ENCODE measurements at places on chromosomes 3 and 15.

DNA sequence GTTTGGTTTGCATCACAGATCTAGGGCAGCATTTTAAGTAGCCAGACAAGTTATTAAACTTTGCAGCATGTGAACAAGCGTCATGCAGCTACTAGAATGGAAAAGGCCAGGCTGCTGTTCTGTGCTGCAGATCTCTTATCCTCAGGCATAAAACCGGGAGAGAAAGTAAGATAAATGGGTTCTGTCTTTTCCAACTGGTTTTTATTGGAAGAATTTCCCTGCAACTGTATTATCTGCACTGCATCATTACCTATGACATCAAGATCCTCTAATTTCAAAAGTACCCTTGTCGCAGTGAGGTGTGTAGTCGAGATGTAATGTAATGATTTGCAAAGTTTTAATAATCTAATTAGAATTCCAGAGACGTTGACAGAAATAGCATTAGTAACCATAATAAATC lies 240.3 kb downstream of the FEZF2 start:
- DNase-seq = no peak

GRCh38 chr3:161333696-161334095 lies 37.6 kb downstream of the SPTSSB start:
- DNase-seq = no peak

DNA sequence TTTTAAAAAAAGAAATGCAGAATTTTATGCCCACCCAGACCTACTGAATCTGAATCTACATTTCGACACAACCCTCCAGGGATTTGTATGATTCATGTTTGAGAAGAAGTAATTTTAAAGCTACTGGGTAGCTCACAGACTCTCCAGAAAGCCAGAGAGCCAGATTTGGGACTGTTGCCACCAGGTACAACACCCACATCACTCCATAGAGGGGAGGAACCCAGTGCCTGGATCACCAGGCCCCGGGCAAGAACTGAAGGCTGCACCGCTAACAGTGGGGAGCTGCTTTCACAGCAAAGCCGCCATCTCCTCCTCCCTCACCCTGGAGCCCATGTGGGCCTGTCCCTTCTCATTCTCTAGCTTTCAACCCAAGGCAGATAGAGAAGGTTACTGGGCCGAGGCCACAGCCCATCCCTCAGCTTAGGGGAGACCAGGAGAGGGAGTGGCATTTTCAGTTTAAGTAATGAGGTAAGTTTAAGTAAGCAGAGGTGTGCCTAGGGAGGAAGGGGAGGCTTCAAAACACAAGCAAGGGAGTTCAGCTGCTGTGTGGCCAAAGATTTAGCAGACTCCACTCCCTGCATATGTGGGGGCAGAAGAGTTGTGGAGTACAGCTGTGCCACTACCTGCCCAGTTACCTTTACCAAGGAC lies 109.8 kb downstream of the IL12A start:
- no peak for DNase-seq

DNA sequence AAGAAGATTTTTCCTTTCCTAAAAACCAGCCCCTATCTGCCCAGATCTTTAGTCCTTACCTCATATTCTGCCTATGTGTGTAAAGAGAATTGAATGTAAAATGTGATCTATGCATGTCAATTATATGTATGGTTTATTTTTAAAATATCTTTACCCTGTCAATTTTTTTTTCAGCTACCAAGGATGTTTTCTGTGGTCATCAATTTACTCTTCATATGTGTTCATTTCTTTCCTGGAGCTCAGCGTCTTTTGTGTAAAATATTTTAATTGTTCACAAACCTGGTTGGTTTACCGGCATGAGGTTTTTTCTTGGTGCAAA lies 1.7 kb upstream of the NR2F2 start:
- DNase-seq = no peak

- DNase-seq = no peak
Measured at GRCh38 chr3:128683957-128684356, 33.3 kb upstream of the RPN1 start.

DNA sequence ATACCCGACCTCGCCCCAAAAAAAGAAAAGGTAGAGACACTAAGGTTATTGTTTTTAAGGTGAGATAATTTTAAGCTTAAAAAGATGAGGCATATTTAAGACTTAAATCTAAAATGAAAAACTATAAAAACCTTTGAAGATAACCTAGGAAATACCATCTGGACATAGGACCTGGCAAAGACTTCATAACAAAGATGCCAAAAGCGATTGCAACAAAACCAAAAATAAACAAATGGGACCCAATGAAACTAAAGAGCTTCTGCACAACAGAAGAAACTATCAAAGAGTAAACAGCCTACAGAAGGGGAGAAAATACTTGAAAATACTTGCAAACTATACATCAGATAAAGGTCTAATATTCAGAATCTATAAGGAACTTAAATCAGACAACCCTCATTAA lies 80.9 kb downstream of the TMCC1 start:
- no peak for DNase-seq

DNA sequence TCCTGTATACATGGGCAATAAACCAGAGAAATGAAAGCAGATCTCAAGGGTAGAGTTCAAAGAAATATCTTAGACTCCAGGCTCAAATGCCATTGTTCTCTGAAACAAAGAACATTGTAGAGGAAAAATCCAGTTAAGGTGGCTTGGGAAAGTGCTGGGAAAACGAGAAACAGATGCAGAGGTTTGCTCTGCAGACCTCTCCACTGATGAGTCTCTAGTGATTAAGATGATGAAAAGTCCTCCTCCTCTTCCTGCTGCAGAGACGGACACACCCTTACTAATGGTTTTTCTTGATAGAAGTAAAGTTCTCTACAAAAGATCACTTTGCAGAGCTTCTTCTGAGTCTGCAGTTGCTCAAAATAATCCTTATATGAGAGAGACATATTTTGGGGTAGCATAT lies 264.7 kb downstream of the GABRG3 start:
- DNase-seq = no peak

DNA sequence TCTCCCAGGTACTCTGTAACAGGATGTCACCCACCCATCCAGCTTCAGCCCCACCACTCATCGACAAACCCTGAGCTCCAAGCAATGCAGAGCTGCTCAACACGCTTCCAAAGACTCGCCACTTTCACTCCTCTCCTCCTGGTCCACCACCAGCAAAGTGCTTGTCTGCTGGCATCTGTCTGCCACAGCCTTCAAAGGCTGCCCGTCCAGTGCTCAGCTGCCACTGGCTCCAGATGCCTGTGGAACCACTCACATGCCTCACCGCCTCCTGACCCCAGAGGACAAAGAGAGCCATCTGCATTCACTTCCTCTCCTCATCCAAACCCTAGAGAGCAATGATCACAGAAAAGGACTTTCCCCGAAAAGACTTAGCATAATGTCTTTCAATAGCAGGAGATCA lies 109.5 kb upstream of the OCA2 start:
- no peak for DNase-seq

DNA sequence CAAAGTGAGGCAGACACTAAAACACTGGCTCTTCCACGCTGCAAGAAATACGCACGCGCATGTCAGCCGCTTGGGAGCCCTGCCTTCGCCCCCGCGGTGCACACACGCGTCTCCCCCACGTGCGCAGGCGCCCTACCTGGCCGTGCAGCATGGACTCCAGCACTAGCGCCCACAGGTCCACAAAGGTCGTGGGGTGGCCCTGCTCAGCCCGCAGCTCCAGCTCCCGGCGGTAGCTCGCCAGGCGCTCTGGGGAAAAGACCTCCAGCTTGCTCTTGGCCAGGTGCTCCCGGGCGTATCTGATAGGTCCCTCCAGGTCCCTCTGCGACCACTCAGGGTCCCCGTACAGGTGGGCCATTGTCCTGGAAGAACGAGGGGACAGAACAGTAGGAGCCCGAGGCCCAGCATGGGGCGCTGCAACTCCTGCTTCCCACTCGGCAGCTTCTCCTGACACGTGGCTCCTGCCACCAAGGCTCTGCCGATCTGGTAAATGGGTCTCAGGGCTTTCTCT lies 14.9 kb downstream of the PLA2G4D start:
- no peak for DNase-seq

GRCh38 chr15:70486451-70487386 lies 276.6 kb downstream of the UACA start:
- DNase-seq = no peak

- DNase-seq = no peak
Measured at GRCh38 chr3:194221336-194221735, 85.4 kb downstream of the HES1 start.

- no peak for DNase-seq
Measured at GRCh38 chr3:63652066-63652725, at the start of gene SNTN. SNTN (plus strand) TSS chr3:63652675; CDS start chr3:63652688, 13 bp downstream.

- DNase-seq = no peak
Measured at GRCh38 chr15:33616475-33616874, 305.7 kb downstream of the RYR3 start.

- no peak for DNase-seq
Measured at GRCh38 chr15:91821458-91821857, 32.0 kb upstream of the SLCO3A1 start.

DNA sequence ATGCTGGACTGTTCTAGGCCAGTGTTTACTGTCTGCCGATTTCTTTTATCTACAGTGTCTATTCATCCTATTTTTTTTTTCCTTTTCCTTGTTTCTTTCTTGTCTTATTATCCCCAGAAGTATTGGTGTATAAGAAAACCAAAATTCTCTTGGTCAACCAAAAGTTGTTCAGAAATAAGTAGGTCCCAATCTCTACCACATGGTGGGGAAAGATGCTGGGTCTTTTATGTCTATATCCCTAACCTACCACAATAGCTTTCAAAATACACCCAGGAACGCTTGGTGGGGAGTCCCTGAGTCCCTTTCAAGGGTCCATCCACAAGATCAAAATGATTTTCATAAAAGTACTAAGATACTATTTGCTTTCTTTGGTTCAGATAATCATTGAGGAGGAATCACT lies 225.6 kb downstream of the CLSTN2 start:
- DNase-seq = no peak

DNA sequence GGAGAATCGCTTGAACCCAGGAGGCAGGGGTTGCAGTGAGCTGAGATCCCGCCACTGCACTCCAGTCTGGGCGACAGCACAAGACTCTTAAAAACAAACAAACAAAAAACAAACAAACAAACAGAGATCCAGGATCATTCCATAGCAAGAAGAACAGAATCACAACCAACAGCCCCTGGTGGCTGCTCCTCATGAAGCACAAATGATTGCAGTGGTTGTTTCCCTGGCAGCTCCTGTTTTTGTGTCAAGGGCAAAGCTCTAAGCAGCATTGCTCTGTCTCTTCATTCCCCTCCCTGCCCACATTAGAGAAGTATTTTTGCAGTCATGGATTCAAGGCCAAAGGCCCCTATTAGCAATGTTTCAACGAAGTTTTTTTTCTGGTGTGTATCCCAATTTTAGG lies 25.8 kb upstream of the BLM start:
- no peak for DNase-seq

DNA sequence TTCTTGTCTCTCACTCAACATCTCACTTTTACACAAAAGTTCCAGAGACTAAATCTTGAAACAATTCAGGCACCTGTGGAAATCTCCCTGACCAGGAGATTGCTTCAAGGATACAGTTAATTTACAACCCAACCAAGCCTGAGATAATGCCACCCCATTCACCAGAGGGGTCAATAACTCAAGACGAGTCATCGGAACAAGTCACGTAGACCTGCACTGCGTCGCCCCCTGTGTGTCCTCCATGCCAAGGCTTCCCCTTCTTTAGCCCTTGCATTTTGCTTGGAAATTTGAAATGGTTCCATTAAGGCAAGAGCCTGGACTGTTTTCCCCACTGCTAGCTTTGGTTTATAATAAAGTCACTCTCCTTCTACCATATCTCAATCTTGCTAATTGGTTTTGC lies 129.0 kb upstream of the NEO1 start:
- DNase-seq = no peak

DNA sequence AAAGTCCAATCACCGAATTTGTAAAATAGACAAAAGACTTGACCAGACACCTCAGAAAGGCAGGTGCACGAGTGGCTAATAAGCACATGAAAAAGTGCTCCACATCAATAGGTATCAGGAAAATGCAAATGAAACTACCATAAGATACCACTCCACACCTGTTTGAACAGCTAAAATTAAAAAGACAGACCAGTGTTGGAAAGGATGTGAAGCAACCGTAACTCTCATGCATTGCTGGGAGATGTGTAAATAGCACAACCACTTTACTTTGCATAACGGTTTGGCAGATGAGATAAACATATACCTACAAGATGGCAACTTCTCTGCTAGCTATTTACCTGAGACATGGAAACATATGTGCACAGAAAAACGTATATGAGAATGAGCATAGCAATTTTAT lies 56.9 kb downstream of the CADPS start:
- DNase-seq = peak; percentile 93

DNA sequence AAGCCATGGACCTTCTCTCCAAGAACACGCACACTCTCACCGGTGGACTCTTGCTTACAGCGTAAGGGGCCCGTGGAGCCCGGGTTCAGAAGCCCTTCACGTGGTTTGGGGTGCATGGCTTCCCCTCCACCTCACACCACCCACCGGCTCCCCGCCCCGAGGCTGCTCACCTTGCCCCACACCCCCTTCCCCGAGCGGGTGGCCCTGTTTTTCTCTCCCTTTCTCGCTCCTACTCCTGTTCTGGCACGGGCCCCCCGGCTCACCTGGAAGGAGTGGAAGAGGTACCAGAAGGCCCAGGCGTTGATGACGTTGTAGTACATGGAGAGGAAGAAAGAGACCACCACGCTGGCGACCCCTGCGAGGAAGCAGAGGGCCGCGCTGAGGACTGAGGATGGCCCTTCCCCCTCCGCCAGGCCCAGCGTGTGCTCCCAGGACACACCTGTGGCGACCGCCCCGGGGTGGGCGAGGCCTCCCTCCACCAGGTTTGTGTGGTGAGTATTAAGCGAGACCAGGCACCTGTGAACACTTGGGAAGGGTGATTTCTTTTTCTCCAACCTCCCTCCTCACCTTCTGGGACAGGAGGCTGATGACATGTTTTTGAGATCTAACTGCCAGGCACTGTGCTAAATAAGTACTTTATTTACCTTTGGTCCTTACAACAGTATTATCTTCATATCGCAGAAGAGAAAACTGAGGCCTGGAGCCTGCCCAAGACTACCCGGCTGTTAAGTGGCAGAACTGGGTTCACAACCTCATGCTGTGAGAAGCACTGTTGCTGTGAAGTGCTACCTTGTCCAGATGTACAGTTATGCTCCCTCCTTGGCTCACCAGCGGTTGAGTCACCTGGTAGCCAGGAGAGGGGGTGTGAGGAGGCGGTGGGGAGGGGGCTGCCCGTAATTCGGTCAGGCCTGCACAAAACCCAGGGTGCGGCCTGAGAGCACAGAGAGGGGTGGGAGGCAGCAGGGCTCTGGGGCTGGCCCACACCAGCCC lies 16.3 kb downstream of the SLC6A20 start:
- no peak for DNase-seq

Measured in MM.1S (cell line).